Cortex of kidney (tissue), 1 donor: ENCODE measurements at places on chromosomes 12 and 14.

DNA sequence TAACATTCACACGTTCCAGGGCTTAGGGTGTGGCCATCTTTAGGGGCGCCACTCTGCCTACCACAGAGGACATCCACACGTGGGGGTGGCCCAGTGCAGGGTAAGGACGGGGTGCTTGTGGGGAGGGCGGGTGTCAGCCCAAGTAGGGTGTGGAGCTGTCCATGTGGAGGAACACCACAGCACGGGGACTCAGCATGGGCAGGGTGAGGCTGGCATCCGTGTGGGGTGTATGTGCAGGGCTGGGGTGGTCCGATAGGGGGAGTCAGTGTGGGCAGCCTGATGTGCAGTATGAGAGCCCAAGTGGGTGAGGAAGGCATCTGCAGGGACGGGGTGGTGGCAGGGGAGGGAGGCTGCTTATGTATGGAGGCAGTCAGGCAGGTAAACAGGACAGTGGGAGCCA, 17.7 kb downstream of the PSMC1 start:
- no peak for DNase-seq

- DNase-seq: no peak
Measured at GRCh38 chr14:102146423-102146822, 6.7 kb downstream of the WDR20 start.

DNA sequence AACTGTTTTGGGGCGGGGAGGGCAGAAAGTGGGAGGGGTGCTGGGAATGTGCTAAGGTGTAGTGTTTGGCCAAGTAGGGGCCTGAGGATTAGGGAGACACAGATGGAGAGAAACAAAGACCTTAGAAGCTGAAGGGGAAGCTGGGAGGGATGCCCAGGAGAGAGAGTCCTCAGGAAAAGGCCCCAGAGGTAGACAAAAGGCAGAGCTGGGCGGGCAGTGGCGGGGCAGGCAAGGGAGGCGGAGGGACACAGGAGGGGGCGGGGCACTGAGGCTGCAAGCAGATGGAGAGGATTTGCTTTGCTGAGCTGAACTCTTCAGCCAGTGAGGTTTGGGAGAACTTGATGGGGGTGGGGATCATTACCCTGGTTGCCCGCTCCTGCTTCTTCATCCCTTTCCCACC, 2.8 kb downstream of the PTMS start:
- no peak for DNase-seq

DNA sequence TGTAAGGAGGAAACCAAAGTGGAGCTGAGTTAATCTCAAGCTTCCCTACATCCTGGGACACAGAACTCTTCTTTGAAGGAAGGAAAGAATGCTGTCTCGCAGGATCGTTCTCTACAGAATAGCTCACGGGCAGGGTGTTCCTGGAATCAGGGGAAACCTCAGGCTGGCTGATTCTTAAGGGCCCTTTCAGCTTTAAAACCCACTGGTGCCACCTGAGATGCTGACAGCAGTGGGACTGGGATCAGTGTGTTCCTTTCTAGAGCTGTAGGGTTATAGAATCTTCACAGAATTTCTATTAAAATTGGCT, 47.8 kb downstream of the UBE3B start:
- no peak for DNase-seq

DNA sequence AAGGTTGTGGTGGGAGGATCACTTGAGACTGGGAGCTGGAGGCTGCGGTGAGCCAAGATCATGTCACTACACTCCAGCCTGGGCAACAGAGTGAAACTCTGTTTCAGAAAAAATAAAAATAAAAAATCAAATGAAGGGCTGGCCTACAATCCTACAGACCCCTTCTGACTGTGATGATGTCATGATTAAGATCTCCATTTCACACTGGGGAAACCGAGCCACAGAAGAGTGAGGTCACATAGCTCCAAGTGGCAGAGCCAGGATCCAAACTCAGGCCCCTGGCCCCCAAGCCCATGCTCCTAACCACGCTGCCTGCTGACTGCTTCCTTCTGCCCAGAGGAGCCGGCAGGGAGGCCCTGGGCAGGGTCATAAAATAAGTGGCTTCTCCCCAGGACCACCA, 258.0 kb upstream of the FKBP4 start:
- DNase-seq: no peak

- DNase-seq: no peak
Measured at GRCh38 chr12:82299319-82300025, 58.7 kb downstream of the CCDC59 start.

- no peak for DNase-seq
Measured at GRCh38 chr14:63432228-63432627, 110.9 kb downstream of the PPP2R5E start.

GRCh38 chr14:63486738-63487137, 56.4 kb downstream of the PPP2R5E start:
- DNase-seq: no peak

DNA sequence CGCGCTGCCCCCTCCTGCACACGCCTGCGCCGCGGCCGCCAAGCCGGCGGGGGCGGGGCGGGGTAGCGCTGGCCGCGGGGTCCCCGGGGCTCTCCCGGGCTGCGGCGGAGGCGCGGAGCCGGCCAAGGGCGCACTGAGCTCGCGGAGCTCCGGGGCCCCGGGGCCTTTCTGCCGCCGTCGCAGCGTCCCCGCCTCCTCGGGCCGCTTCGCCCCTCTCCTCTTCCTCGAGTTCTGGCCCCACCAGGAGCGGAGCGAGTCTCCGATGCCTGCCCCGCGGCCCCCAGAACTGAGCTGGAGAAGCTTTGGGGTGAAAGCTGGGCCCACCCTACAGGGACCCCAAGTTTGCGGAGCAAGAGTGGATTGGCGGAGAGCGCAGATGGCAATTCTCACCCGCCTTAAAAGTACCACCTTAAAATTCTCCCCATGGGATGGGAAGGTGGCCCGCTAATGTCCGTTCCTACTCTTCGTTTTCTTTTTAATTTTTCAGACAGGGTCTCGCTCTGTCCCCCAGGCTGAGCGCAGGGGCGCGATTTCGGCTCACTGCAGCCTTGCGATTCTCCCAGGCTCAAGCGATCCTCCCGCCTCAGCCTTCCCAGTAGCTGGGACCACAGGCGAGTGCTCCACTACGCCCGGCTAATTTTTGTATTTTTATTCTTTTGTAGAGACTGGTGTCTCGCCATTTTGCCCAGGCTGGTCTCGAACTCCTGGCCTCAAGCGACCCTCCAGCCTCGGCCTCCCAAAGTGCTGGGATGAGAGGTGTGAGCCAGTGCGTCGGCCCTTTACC, 129.6 kb downstream of the NDUFA12 start:
- no peak for DNase-seq

DNA sequence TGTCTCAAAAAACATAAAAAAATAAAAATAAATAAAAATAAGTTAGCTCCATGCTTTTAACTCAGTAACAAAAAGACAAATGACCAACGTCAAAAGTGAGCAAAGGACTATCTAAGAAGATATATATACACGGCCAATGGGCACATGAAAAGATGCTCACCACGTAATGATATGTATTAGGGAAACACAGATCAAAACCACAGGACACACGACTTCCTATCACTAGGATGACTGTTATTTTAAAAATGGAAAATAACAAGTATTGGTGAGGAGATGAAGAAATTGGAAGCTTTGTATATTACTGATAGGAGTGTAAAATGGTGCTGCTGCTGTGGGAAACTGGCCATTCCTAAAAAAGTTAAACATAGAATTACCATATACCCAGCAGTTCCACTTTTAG, 20.2 kb upstream of the P2RX7 start:
- DNase-seq: no peak

- no peak for DNase-seq
Measured at GRCh38 chr12:74985293-74985985, 224.2 kb downstream of the KCNC2 start.

GRCh38 chr14:91367173-91368171, 50.1 kb downstream of the CCDC88C start:
- DNase-seq: no peak

DNA sequence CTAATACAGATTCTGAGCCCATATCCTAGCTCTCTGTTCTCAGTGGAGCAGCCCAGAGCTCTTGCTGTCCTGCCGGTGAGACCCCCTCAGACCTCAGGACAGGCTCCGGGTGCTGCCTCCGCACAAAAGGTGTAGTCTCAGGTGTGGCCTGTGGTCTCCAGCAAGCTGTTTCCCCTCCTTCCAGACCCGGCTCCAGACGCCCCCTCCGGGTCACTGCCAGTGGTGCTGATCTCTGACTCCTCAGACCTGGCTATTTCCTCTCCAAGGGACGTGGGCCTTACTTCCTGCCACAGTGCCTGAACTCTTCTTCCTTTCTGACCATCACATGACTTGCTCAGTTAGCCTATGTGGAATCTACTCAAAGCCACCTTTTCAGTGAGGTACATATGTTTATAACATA, 337.5 kb downstream of the GLT1D1 start:
- no peak for DNase-seq

- no peak for DNase-seq
Measured at GRCh38 chr12:47396902-47397663, 308.7 kb downstream of the RPAP3 start.

- DNase-seq: no peak
Measured at GRCh38 chr12:58357511-58357910, 416.1 kb downstream of the ATP23 start.

DNA sequence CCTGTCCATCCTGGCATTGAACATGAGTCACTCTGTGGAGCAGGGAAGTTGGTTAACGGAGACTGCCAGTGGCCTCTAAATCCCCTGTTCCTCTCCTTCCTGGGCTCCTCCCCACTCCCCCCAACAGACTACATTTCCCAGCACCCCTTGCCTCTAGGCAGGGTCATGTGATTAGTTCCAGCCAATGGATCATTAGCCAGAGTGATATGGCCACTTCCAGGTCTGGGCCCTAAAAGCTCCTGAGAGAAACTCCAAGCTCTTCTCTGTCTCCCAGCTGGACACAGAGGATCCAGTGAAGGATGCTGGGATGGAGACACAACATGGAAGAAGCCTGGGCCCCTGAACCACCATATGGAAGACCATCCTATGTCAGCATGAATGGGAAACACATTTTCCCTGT, 54.4 kb upstream of the RFLNA start:
- DNase-seq: no peak

GRCh38 chr14:56648508-56649301, 69.1 kb downstream of the TMEM260 start:
- DNase-seq: no peak

GRCh38 chr12:16282978-16283377, 5.5 kb upstream of the SLC15A5 start:
- no peak for DNase-seq

- DNase-seq: no peak
Measured at GRCh38 chr14:104104076-104104901, 18.8 kb downstream of the ASPG start.
